Kasumi-1 (cell line): ENCODE measurements at places on chromosomes 13 and 19.

GRCh38 chr19:18520848-18521691 is 800 bp downstream of the ELL start:
- peak; percentile 13 for DNase-seq

GRCh38 chr13:113527272-113527958 is 36.9 kb upstream of the DCUN1D2 start:
- DNase-seq = peak; percentile 21

GRCh38 chr13:19586904-19587634 is 25.7 kb upstream of the TPTE2 start:
- DNase-seq = peak; percentile 79

GRCh38 chr13:53569453-53569852 is 540.8 kb downstream of the OLFM4 start:
- DNase-seq = no peak

- no peak for DNase-seq
Measured at GRCh38 chr13:92768602-92769001, 458.0 kb upstream of the GPC6 start.

GRCh38 chr19:53132141-53132991 is at the start of gene ZNF415:
ZNF415 (minus strand) TSS chr19:53132910; CDS start chr19:53122676, 10,234 bp downstream.
- DNase-seq = no peak

DNA sequence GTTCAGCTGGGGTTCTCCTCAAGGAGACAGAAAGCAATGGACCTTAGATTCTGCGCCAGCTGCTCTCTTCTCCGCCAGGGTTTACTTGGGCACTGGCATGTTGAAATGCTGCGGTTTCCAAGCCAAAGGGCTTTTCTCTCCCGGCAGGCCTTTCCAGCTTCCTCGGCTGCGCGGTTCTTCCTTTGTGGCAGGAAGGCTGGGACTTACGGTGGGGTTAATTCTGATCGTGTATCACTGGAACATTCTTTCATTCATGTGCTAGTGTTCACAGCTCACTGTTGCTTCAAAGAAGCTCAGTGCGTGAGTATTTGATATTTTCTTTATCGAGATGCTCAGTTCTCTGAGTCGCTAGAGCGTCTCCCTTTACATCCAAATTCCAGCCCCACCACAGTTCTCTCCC is 723.2 kb downstream of the UQCRFS1 start:
- no peak for DNase-seq

DNA sequence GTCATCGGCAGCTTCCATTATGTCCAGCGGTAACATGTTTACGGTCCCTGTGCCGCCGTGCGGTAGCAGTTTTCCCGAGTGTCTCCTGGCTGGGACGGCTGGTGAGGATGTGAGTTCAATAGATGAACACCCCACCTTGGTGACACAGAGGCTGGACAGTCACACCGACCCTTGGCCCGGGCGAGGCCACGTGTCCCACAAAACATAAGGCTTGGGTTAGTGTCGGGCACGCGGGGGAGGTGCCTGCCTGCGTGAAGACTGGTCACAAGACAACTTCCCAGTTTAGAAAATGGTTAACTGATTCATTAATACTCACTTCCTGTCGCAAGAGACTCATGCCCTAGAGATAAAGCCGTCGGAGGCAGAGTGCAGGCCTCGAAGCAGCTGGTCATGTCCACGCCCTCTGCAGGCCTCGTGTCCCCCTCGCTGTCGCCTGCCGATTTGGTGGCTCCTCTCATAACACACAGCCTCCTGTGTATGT is 17.2 kb downstream of the RASA3 start:
- peak; percentile 51 for DNase-seq

- no peak for DNase-seq
Measured at GRCh38 chr19:57075125-57075524, 44.7 kb upstream of the USP29 start.

DNA sequence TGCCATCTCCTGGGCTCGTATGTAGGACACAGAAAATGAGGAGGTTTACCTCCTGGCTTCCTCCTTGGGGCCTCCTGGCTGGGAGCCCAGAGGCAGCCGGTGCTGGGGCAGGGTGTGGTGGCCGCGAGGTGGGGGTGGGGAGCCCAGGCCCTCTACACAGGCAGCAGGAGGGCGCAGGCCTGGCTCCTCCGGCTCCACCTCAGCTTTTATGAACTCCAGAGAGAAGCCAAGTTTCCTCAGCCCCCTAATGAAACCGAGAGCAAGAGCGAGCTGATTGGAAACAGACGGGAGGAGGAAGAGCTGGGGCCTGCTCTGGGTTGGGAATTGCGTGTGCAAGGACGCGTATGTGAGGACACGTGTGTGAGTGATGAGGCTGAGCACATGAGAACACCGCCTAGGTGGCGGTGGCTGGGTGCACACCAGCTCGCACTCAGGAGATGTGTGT is 23.1 kb downstream of the LYL1 start:
- peak; percentile 24 for DNase-seq
